ENCODE measurements at places on chromosomes 2 and 18.

GRCh38 chr18:23936381-23936958 lies 78.1 kb upstream of the TTC39C start:
- DNase-seq = no peak

- DNase-seq = no peak
These were observed 4.2 kb upstream of the HOXD13 start for GRCh38 chr2:176088048-176088936.

DNA sequence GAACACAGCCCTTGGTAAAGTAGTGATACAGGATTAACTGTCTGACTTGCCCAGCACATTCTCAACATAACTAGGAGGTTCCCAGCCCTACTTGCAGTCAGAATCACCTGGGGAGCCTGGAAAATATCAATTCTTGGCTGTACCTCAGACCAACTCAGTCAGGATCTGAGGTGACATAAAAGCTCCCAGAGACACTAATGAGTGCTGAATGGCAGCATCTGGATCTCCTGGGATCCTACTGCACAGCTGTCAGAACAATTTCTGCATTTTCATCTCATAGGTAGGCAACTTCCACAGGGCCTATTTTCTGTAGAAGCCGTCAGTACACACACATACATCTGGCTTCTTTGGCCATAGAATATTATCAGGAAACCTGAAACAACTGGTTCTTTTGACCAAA lies 138.8 kb downstream of the MYO5B start:
- no peak for DNase-seq

DNA sequence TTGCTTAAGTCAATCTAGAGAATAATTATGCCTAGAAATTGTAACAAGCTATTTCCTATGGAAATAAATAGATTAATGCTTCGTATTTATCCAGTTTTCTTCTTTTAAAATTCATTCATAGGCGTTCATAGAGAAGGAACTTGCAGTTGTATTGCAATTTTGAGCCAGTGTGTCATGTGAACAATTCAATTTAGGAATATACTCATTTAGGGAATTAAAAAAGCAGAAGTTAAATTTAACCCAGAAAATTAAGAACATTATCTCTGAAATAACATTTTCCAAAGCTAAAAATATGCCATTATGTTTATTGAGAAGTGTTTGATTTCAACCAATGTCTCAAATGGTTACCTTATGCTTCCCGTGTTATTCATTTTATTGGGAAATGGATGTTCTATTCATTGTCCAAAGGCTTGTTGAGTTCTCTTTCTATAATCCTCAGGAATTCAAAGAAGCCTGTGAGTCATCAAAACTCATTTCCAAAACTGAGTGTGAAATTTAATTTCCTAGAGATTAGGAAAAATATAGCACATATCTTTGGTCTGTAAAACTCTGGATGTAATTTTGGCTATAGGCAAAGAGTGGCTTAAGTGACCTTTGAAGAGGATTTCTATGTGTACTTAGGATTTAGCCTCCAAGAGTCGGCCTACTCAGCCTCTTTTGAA lies 99.7 kb downstream of the SLC8A1 start:
- DNase-seq = no peak

DNA sequence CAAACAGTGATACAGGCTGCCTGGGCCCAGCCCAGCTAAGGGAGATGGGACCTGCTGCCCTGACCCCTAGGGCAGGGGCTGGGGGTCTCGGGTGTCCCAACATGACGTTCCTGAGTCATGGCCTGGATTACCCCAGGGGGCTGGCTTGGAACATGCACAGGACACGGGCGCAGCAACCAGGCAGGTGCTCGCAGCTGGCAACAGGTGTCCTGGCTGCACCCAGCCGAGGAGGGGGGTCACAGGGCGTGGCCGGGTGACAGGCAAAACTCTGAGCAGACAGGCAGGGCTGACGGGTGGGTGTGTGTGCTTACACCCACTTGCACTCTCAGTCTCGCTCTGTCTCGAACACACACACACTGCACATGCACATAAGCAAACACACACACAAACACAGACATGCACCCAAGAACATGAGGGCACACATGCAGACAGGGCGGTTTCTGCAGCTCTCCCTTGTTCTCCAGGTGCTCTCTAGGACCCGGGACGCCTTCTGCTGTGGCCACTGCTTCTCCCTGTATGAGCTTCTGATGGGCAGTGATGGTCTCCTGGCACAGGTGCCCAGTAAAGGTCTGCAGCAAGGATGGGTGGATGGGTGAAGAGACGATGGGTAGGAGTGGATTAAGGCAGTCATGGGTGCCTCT lies 33.7 kb upstream of the TAF1B start:
- no peak for DNase-seq

GRCh38 chr2:188316791-188317423 lies 25.2 kb downstream of the GULP1 start:
- DNase-seq = no peak

DNA sequence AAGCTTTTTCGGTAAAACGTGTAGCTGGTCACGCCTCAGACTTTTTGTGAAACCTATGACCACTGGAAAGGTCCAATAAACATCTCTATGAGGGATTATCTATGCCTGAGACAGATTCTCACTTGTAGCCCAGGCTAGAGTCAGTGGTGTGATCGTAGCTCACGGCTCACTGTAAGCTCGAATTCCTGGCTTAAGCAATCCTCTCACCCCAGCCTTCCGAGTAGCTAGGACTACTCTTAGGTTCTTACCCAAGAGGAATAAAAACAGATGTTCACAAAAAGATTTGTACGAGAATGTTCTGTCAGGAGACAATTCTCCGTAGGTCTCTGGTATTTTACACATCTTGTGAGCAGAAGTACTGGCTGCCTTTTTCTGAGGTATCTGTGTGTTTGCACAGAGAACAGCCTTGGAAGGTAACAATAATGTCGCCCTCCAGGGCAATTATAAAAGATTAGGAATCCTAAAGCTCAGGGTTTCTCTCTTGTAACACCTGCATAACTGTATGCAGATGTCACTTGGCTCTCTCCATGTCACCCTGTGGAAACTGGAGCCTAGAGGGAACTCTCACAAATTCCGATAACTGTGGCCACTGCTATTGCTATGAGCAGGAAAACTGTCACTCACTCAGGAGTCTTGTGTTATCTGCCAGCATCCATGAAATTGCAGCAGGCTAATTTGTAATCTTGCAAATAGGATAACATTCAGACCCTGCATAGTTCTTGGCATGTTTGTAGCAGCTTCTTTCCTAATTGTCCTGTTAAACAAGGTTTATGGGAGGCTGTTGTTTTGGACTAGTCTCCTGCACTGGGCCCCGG lies 25.5 kb upstream of the RALBP1 start:
- DNase-seq = no peak

- DNase-seq = no peak
These were observed 52.5 kb upstream of the MCFD2 start for GRCh38 chr2:46967990-46968647.

GRCh38 chr18:12162786-12163185 lies 69.1 kb downstream of the ANKRD62 start:
- DNase-seq = no peak

DNA sequence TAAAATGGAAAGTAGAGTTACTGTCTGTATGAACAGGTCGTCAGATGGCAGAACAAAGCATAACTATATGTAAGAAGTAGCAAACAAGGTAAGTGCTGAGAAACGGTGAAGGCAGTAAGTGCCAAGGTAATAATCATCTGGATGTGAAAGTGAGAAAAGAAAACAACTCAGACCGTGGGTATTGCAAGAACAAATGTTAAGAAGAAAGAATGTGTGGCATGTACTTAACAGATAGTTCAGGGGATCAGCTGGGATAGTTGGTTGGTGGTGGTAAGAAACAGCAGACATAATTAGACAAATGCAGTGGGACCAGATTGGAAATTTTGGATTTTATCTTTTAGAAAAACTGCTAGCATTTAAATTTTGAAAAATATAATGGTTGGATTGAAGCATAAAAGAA lies 375.8 kb upstream of the NXPH2 start:
- no peak for DNase-seq

DNA sequence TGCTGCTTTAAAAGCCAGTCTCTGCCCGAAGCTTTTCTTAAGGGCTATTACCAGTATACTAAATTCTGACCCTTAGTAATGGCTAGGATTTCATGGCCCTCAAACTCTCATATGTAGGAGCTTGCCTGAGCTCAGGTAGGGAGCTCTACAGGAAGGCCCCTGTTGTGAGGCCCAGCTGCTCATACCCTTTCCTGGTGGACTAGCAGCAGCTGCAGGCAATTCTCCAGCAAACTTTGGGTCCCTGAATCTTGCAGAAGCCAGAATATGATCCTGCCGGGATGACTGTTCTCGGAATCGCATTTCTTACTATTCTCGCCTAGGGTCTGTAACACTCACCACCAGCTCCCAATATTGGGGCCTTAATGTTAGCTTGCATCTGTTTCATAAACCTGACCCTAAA lies 106.4 kb upstream of the SERTAD2 start:
- no peak for DNase-seq

GRCh38 chr2:101193033-101193626 lies 41.9 kb upstream of the TBC1D8 start:
- DNase-seq = no peak

- no peak for DNase-seq
These were observed at the start of gene HNMT for GRCh38 chr2:137964066-137964858. Gene HNMT, plus strand, starts transcription at chr2:137964473. Its CDS starts 19 bp downstream, at chr2:137964492.

DNA sequence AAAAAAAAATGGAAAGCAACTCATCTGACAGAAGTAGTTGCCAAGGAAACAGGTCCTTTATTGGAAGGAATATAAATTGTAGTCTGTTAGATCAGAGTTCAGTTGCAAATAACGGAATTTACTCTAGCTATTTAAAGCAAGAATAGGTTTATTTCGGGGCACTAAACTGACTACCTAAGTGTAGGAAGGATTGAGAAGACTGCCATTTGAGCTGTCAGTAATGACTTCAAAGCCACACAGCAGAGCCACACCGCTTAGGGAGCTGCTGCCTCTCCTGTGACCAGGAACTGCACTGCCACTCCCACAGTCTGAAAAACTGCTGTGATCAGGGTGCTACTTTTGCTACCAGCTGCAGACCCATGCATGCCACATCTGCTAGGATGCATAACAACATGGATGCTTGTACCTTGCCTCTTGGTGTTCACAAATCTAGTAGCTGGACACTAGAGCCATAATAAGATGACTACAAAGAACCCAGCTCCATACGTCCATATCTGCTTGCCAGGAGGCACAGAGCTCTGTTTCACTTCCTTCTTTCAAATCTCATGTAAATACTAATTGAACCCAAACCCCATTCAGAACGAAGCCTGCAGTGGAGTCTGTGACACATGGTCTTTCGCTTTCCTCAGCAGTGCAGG lies 2.2 kb downstream of the DSG2 start:
- no peak for DNase-seq

GRCh38 chr2:70676301-70677035 lies 91.5 kb downstream of the ADD2 start:
- DNase-seq = no peak

DNA sequence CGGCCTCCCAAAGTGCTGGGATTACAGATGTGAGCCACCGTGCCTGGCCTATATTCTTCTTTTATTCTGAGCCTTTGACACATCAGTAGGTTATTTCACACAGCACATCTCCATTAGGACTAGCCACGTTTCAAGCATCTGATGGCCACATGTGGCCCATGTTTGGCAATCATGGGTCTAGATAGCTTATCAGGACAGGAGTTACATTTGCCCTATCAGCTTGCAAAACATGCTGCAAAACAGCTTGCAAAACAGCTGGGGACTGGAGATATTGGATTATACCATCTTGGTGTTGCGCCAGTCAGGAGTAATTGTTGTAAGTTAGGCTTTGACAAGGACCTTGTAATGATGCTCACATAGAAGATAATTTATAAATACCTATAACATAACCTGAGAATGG lies 94.9 kb downstream of the GBX2 start:
- no peak for DNase-seq

GRCh38 chr2:66561645-66562303 lies 126.8 kb downstream of the MEIS1 start:
- DNase-seq = no peak

GRCh38 chr2:114113518-114113917 lies 223.6 kb downstream of the ACTR3 start:
- DNase-seq = no peak

- no peak for DNase-seq
These were observed 124.6 kb upstream of the CD302 start for GRCh38 chr2:159922563-159922962.

DNA sequence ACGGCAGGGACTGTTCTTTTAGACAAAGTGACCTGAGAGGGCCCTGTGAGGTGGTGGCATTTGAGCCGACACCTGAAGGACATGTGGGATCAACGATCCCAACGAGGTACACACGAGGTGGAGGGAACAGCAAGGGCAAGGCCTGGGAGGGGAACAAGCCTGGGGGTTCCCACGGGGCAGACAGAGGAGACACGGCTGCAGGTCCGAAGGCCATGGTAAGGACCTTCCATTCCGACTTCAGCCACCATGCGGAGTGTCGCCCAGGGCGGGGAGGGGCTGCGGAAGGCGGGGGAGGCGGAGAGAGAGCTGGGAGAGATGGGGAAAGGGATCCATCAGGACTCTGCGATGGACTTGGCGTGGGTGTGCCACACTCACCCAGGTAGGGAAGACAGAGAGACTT lies 151.8 kb downstream of the HDAC4 start:
- DNase-seq = no peak

- peak; percentile 62 for DNase-seq
These were observed 101.0 kb upstream of the CERS6 start for GRCh38 chr2:168355121-168355520.

GRCh38 chr2:11144077-11144737 lies 11.1 kb upstream of the SLC66A3 start:
- no peak for DNase-seq

DNA sequence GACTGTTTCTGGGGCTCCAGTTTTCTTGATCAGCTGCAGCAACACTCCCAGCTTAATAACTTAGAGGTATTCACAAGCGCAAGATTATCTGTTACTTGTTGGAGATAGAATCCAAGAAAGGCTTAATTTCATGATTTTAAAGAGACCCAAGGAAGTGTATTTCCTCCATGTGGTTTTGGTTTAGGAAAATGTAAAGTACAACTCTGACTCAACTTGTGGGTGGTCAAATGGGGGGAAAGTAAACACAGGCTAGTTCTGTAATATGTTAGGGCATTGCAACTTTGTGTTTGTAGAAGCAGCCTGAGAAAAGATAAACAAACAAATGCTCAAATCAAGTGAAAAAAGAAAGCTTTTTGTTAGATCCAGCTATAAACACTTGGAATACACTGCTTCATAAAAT lies 90.1 kb upstream of the COL3A1 start:
- no peak for DNase-seq

GRCh38 chr2:143124445-143124844 lies 4.8 kb upstream of the ARHGAP15 start:
- no peak for DNase-seq

DNA sequence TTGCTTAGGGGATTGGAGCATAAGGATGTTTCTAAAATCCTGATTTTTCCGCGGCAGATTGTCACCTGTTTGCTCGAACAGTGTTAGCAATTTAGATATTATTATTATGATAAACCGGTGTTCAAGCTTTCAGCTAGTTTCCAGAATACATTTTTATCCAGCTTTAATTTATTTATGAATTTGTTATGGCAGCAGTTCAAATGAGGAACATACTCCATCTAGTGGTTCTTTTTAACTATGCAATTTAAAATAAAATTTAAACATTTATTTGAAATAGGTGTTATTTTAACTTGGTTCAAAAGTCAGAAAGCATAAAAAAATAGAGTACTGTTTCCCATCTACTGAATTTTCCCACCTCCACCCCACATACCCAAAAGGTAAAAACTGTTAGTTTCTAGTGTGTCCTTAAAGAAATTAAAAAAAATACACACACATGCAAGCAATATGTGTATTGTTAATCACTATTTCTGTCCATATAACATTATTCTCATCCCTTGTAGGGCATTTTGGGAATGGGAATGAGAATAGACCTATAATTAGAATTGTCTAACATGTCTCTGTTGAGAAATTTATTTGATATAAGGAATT lies 23.2 kb downstream of the ACOXL start:
- DNase-seq = peak; percentile 16

GRCh38 chr2:14016289-14016955 lies 616.1 kb upstream of the LRATD1 start:
- no peak for DNase-seq
